ENCODE measurements at places on chromosomes 7 and 10.

DNA sequence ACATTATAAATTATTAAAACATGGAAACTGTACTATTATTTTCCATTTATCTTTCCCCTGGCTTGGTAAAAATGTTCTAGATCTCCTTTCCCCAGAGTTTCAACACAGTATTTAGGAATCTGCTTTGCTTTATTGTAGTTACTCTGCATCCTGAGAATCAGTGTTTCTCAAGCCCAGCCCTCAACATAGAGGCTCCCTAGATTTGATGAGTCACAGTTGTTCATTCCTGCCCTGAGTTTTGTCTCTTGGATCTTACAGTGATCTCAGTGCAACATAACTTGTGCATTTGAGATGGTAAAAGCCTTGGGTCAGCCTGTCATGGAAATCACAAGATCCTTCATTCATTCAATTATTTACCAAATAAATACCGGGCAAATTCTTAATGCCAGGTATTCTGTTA, 63.0 kb downstream of the VAX1 start:
- DNase-seq = no peak

GRCh38 chr7:137987968-137988367, 13.9 kb downstream of the CREB3L2 start:
- no peak for DNase-seq

DNA sequence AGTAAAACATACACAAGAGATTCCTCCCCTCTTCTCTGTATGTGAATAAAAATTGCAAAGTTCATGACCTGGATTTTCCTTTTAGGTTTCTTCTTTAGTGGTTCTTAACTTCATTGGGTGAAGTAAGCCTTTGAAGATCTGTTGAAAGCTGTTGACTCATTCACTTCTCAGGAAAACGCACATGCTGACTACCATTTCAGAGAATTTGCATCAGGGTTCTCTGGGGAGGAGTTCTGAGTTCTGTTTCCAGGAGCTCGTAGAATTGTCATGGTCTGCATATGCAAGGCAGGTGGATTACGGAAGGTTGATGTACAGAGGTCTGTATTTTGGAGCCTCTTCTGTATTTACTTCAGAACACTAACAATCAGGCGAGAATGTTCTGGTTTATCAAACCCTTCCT, 962 bp upstream of the SLC26A4 start:
- no peak for DNase-seq

DNA sequence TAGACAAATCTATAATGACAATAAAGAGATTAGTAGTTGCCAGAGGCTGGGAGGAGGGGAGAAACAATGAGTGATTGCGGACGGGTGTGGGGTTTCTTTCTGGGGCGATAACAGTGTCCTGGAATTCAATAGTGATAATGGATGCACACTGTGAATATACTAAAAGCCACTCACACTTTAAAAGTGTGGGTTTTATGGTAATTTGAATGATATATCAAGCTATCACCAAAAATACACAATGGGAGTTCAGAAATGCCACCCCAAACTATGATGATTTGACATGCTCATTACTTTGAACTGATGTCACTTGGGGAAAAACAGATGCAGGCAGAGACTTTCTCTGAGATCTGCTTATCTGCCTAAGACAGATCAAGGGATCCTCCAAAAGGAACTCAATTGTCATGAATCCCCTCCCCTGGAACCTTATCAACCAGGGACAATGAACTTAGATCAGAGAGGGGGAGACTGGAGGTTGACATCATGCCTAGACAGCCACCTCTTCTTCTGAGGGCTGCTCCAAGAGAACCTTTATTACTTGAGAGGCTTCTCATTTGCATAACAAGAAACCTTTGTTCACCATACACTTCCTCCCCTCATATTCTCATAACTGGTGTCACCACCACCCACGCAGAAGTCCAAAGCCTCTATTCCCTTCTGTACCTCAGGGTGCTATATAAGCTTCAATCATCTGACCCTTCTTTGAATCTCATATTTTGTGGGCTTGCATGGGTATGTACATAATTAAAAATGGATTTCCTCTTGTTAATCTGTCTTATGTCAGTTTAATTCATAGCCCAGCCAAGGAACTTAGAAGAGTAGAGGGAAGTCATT, 14.8 kb upstream of the ZC3HAV1 start:
- DNase-seq = no peak

- no peak for DNase-seq
These were observed 51.7 kb downstream of the PRKCQ start for GRCh38 chr10:6528198-6528950.

DNA sequence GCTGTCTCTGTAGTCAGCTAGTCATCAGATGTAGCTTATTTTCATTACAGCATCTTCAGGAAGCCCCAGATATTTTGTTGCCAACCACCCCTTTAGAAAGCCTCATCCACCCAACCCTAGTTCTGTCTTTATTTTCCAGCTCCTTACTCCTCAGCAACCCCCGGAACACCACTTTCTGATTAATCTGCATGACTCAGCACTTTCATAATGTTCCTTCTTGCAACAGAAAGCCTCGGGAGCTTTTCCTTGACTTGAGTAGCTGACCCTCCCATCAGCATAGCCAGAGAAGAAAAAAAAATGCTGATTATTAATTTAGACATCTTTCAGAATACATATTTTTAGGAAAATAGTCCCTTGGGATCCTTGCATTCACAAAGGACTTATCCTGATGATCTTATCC, 244.0 kb upstream of the CXCL12 start:
- no peak for DNase-seq

- no peak for DNase-seq
These were observed 49.2 kb downstream of the SVIL start for GRCh38 chr10:29585488-29585976.

All from hematopoietic multipotent progenitor cell (in vitro differentiated cells).